Ascending aorta (tissue), 2 donors: ENCODE measurements at places on chromosomes 1 and 21.

DNA sequence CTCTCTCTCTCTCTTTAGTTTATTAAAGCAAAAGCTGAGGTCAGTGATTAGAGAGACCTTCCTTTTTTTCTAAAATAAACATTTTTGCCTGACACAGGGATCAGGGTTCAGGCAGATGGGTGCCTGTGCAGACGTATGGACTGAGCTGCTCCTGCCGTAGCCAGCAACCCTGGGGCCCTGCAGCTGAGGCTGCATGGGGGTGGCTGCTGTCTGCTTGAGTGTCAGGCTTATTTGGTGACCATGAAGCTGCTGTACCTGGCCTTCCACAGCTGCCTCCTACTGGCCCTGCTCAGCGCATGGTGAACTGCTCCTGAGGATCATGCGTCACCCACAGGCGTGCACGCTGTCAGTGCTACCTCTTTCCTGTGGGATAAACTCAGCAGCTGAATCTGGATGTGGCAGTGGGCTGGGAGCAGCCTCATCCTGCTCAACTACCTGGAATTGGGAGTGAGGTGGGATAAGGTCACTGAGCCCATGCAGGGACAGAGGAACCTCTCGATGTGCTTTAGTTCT is 35.1 kb downstream of the GNG4 start:
- DNase-seq, result no peak

- peak; percentile 67 for DNase-seq
Measured at GRCh38 chr1:155970531-155971167, 7.7 kb downstream of the ARHGEF2 start.

DNA sequence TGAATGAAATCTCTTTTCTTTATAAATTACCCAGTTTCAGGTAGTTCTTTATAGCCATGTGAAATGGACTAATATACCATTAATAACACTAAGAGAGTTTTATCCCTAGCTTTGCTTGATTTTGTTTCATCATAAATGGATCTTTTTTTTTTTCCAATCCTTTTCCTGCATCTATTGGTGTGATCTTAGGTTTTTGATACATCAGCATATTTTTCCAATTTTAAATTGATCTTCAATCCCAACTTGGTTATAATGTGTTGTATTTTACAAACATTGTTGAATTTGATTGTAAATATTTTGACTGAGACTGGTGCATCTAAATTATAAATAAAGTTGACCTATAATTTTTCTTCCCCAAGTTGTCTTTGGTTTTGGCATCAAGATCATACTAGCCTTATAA is 4.3 kb upstream of the RTCA start:
- DNase-seq, result no peak

- no peak for DNase-seq
Measured at GRCh38 chr1:71438626-71439025, 357.8 kb upstream of the ZRANB2 start.

DNA sequence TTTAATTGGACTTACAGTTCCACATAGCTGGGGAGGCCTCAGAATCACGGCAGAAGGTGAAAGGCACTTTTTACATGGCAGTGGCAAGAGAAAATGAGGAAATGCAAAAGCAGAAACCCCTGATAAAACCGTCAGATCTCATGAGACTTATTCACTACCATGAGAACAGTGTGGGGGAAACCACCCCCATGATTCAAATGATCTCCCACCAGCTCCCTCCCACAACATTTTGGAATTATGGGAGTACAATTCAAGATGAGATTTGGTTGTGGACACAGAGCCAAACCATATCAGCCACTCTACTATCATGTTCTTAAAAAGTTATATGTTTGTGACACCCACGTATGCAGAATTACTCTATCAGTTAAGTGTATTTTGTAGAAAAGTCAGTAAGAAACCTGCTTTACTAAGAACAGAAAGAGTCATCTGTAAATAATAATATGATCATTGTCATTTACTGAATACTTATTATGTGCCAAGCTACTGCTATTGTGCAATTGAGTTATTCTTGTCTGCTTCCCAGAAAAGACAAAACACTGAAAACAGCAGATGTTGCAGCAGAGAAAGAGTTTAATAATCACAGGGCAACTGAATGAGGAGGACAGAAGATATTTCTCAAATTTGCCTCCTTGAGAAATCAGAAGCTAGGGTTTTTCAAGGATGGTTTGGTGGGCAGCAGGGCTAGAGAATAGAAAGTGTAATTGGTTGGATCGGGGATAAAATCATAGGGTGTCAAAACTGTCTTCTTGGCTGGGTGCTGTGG is 207.7 kb upstream of the FGGY start:
- DNase-seq, result no peak

DNA sequence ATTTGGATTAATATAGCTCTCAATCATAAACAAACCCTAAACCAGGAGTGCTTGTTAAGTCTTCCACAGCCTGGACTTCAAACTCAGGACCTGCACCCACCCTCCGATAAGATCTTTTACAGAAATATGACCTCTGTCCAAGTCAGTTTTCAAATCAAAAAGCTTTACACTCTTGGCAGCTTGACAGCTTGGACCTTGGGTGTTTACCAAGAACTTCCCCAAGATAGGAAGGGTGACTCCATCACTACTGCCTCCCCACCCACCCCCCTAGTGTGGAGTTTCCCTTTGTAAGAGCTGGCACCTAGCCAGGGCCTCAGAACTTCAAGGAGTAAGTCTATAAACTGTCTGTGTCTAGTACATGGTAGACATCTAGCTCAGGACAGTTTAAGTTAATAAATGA is 9.6 kb downstream of the BCAR3 start:
- peak; percentile 74 for DNase-seq

GRCh38 chr1:97366984-97367383 is 553.9 kb downstream of the DPYD start:
- DNase-seq, result no peak

- no peak for DNase-seq
Measured at GRCh38 chr1:15756143-15757015, 2.2 kb upstream of the FBLIM1 start.

GRCh38 chr1:16621300-16621658 is 7.9 kb upstream of the NBPF1 start:
- no peak for DNase-seq

- DNase-seq, result no peak
Measured at GRCh38 chr1:71753746-71754145, 528.6 kb downstream of the NEGR1 start.

DNA sequence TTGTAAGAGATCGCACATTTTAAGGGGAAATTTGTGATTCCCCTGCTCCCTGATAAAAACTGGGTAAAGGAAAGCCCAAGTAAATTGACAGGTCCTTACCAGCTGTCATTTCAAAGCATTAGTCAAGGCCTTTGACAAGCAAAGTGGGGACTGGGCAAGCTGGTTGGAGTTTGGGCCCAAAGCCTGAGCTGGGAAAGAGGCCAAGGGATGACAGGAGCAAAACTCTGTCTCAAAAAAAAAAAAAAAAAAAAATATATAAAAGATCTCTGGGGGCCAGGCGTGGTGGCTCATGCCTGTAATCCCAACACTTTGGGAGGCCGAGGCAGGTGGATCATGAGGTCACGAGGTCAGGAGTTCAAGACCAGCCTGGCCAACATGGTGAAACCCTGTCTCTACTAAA is 36.9 kb downstream of the SLC2A1 start:
- DNase-seq, result no peak

DNA sequence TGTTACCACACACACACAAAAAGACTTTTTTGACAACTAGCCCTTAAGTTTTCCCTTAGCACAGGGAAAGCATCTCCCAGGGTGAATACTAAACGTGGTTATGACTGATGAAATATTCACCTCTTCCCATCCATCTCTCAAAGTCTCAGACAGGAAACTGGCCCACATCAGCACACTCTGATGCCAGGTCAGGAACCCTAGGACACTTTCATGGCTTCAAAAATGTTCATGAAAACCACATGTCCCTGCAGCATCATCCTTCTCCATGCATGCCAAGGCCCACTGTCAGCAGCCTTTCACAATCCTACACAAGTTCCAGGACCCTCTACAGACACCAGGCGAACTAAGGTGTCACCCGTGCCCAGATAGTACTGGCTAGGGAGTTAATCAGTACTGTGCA is 68.7 kb downstream of the DNTTIP2 start:
- no peak for DNase-seq

DNA sequence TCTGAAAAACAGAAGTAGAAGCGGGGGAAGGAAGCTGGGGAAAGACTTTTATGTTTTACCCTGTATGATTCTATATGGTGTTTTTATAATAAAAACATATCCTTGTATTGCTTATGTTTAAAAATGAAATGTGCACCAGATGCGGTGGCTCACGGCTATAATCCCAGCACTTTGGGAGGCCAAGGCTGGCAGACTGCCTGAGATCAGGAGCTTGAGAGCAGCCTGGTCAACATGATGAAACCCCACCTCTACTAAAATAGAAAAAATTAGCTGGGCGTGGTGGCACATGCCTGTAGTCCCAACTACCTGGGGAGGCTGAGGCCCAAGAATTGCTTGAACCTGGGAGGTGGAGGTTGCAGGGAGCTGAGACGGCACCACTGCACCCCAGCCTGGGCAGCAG is 155.4 kb downstream of the SMYD3 start:
- DNase-seq, result no peak

DNA sequence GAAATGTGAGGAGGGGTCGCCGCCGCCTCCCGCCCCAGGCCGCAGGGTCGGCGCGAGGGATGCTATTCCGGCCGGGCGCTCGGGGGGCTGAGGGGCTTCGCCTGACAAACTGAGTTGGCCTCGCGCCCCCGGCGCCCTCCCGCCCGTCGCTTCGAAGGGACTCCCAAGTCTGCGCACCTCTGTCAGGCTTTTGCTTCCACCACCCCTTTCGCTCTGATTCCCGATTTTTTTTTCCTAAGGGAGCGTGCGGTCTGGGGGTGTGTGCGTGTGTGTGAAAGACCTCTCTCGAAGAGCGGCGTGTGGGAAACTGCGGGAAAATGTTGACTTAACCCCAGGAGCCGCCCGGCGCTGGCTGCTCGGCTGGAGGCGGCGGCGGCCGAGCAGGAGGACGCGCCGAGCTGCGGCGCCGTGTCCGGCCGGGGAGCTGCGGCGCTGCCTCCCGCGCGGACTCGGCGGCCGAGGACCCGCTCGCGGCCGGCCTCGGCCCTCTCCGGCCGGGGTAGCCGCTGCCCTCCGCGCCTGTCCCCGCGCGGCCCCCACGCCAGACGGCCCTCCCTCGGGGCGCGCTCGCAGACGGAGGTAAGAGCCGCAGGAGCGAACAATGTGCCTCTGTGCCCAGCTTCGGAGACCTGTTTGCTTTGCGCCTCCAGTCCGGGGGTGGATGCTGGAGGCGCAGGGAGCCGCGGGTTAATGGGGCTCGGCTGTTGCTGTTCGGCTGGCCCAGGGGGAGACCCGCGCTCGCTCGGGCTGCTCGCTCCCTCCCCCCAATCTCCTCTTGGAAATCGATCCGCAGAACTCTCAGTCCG is 1.1 kb downstream of the ADGRL2 start:
- DNase-seq, result no peak

- DNase-seq, result no peak
Measured at GRCh38 chr1:28580722-28581530, 11.1 kb upstream of the RAB42 start.

DNA sequence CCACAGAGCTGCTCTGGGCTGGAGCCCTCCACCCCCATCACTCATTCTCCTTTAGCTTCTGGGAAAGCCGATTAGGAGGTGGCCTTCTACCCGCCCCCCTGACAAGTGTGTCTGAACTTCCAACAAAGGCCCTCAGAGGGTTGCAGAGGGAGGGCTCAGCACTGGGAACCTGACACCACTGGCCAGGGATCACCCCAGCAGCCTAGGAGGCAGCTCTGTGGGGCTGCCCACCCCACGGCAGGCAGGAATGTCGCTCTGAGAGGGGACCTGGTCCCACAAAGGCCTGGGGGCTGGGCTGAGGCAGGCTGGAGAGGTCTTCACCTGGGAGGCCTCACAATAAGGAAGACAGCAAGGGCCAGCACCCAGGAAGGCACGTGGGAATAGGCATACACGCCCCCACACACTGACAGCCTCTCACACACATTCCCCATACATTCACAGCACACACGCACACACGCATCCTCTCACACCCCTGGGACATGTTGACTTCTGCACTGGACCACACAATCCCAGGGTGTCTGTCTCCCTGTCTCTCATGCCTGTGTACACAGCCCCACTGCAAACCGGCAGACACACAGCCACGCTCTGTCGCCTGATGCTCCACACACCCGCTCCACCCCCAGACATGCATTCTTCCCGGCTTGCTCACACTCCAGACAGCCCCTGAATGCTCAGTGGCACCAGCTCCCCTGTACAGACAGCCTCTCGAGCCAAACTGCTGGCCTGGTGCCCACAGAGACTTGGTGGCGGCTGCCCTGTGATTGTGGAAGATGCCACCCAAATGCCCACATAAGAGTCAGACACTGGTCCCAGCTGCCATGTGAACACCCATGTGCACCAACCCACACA is 30.7 kb downstream of the DMBX1 start:
- DNase-seq, result no peak

DNA sequence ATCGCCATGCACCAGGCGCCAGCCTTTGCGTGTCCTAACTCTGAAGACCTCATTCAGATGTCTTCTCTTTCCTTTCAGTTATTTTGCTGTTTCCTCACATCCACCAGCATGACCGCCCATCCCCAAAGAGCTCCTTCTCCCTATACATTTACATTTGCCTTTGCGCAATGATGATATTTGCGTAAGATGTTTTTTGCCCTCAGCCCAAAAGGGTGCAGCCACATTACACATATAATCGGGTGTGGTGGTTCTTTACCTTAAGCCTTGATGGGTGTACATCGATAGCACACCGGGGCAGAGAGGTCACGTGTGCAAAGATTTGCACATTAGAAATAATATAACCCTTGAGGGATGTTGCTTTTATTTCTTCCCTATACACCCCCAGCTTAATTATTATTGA is 192.8 kb downstream of the HUNK start:
- DNase-seq, result no peak

DNA sequence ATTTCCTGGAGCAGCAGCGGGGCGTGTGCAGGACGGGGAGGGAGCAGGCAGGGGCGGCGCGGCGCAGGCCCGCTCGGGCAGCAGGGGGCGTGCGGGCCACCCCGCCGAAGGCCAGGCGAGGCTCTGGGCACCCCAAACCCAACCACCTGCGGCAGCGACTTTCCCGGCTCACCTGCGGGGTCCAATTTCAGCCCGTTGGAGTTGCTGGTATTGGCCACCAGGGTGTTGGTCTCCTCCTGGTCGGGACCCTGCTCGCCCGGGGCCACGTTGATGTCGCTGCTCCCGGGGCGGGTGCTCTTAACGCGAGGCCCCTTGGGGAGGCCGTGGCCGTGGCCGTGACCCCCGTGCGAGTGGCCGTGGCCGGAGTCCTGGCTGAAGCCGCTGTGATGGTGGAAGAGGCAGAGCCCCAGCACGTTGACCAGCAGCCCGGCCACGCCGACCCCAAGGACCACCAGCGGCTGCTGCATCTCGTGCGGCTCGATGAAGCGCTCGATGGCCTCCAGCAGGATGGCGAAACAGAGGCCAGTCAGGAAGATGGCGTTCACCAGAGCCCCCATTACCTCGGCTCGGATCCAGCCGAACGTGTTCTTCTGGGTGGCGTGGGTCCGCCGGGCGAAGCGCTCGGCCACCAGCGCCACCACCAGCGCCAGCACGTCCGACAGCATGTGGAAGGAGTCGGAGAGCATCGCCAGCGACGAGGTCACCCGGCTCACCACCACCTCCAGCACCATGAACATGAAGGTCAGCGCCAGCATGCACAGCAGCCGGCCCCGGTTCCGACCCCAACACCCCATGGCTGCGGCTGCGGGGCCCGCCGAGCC is 932 bp downstream of the SLC30A1 start:
- DNase-seq, result peak; percentile 32

GRCh38 chr1:228006786-228007048 is at the start of gene WNT3A:
WNT3A (plus strand) TSS chr1:228006998; CDS start chr1:228007129, 131 bp downstream.
- no peak for DNase-seq
